ENCODE measurements at places on chromosomes 4 and X.
A peak's percentile ranks its signal among the peaks of the same experiment; 100 is the strongest.

- no peak for DNase-seq
These were observed 19.6 kb upstream of the FAM156A start for GRCh38 chrX:52977953-52978352.

- no peak for DNase-seq
These were observed 39.6 kb downstream of the PDLIM5 start for GRCh38 chr4:94491322-94491721.

- no peak for DNase-seq
These were observed 56.7 kb downstream of the STOX2 start for GRCh38 chr4:183961795-183962194.

DNA sequence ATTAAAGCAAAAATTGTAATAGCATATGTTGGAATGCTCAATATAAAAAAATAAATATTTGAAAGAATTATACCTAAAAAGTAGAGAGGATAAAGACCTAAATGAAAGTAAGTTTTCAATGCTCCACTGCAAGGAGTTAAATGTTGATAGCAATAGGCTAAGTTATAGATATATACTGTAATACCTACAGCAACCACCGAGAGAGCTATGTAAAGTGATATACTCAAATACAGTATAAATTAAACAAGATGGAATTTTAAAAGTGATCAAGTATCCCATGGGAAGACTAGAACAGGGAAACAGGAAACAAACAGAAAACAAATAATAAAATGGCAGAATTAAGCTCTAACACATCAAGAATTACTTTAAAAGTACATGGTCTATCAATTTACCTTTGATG lies 73.9 kb downstream of the CASP3 start:
- no peak for DNase-seq

DNA sequence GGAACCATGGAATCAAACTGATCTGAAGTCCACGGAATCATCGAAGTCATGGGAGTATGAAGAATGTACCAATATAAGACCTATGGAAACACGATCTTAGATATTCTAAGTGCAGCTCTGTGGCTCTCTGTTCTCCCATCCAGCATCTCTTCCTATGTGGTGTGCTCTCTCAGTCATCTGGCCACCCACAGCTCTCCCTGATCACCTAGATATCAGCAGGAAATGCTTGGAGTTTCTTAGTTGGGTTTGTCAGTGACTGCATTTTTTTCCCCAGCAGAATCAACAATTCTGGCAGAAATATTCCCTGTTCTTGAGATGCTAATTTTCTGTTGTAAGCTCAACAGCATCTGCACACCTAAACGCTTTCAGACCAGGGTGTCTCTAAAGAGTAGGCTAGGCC lies 94.1 kb downstream of the GC start:
- no peak for DNase-seq

DNA sequence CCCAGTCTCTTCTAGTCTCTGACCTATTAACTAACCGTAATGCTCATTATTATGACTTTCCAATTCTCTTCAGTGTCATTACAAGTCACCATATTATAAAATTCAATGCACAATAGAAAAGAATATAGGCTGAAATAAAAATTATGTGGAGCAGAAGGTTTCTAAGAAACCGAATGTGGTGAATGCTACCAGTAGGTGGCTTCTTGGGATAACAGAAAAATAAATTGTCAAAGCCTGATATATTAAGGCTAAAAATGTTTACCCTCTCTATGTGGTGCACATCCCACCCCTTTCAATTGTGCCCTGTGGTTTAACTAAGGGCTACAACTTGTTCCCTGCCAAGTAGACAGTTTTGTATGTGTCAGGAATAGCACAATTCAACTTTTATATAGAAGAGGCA lies 624.6 kb upstream of the TECRL start:
- DNase-seq = no peak

DNA sequence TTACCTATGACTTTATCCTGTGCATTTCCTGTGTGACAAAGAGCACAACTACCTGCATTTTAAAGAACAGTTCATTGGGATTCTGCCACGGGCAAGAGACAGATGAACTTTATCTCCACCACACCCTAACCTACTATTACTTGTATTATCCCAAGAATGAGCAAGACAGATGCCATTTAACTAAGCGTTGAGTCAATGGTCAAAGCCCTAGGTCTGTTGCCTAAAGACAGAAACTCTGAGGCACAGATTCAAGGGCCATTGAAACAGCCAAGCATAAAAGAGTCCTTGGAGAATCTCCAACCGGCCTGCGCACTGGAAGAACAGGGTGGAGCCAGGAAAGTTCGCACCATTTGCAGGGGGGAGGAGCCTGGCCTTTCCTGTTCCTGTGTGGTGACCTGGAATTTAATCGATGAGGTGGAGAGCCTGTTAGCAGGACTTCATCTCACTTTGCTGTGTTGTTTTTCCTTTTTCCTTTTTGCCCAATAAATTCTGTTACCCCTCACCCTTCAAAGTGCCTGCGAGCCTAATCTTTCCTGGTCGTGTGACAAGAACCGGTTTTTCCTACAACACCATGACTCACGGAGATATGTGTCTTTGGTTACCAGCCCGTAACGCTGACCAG lies 146.4 kb upstream of the DIAPH2 start:
- DNase-seq = no peak

- no peak for DNase-seq
These were observed 25.7 kb downstream of the ARL9 start for GRCh38 chr4:56531149-56531770.

DNA sequence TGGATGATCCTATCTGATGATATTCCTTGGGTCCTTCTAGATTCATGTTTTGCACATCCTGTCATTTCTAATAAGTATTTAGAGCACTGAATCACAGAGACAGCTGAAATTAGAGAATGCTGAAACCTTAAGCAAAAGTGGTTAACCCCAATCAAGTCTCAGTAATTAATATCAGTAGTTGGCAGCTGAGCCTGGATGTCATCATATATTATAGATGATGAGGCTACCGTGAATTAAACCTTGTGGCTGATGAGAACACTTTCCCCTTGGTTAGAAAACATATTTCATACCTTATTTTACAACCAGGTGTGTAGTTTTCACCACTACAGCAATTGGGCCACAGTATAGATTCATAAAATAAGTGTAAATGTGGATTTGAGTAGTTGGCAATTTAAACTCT lies 499.0 kb downstream of the PDGFC start:
- DNase-seq = no peak

- DNase-seq = peak; percentile 60
These were observed at the start of gene CHIC1 for GRCh38 chrX:73562984-73563737. Gene CHIC1, plus strand, starts transcription at chrX:73563197. Its CDS starts 88 bp downstream, at chrX:73563285.

DNA sequence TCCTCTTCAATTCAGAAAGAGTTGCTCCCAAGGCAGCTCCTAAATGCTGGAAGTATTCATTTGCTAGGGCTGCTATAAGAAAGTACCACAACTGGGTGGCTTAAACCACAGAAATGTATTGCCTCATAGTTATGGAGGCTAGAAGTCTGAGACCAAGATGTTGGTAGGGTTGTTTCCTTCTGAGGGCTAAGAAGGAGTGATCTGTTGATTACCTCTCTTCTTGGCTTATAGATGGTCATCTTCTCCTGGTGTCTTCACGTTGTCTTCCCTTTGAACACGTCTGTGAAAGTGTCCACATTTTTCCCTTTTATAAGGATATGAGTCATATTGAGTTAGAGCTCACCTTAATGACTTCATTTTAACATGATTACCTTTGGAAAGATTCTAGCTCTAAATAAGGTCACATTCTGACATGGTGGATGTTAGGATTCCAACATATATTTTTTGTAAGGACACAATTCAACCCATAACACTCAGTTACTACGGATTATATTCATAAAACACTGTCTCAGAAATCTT lies 266.3 kb downstream of the SPATA18 start:
- DNase-seq = no peak

DNA sequence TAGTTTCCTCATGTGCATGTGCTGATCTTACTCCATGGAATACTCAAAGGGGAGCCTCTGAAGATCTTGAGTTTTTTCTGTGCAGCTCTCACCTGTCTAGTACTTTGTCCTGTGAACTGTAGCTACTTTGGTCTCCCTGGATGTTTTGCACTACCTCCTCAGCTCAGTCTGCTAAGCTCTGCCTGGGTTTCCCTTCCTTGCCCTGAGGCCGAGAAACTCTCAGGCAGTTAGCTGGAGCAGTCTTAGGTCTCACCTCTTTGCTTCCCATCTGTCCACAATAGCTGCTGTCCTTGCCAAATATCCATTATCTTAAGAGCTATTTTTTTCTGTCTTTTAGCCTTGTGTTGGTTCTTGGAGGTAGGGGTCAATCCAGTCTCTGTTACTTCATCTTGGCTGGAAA lies 11.6 kb downstream of the THAP6 start:
- no peak for DNase-seq

DNA sequence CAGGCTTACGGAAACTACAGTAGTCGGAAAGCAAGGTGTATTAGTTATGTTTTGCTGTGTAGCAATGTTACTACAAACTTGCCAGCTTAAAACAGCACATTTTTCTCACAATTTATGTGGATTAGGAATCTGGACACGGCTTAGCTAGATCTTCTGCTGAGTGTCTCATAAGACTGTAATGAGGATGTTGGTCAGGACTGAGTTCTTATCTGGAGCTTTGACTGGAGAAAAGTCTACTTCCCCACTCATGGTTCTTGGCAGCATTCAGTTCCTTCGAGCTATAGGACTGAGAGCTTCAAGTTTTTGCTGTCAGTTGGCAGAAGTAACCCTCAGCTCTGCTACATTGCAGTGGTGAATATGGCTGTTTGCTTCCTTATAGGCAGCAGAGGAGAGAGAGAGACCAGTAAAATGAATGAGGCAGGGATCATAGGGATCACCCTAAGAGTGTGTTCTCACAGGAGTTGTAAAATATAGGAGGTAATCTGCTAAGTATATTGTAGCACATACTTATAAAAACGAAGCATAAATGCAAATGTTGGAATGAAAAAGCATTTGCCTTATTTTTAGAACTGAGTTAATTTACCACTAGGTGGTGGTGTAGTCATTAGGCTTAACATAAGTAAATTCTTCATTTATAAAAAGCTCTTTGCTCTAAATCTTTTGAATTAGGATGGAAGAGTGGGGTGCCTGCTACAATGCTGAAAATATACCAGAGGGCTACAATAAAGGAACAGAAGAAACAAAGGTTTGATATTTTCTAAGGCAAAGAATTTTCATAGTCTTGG lies 38.6 kb downstream of the ALG13 start:
- no peak for DNase-seq
